Activated T-helper 1 cell treated with anti-CD3 and anti-CD28 coated beads, Interleukin-12 subunit alpha, Interleukin-12 subunit beta, Interleukin-2, Interleukin-4 antibody, amounts not matched to agents 30 ng/mL and 10 ng/mL and 1 ng/mL, durations not matched to agents 14 hours and 24 hours and 36 hours (primary cell): ENCODE measurements at places on chromosomes 16 and 17. TPM values are rescaled to one million over a fixed set of nuclear protein-coding genes. Genes with fewer than 3 reads are reported as not detected.

- no peak for DNase-seq
These were observed 2.8 kb downstream of the PKMYT1 start for GRCh38 chr16:2977440-2977839.

- no peak for DNase-seq
These were observed 974 bp downstream of the GALR2 start for GRCh38 chr17:76075364-76076145.

DNA sequence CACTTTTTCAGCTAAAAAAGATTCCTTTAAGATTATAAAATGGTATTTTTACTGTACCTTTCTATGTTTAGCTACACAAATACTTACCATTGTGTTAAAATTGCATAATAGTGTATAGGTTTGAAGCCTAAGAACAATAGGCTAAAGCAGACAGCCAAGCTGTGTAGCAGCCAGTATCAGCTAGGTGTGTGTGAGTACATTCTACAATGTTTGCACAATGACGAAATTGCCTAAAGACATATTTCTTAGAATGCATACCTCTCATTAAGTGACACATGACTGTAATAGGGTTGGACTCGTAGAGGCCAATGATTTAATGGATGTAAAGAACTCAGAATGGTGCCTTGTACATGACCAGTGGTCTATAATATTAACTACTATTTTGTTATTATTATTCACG, 1.9 kb upstream of the MT1B start:
- DNase-seq, result no peak

- DNase-seq, result no peak
These were observed 38.2 kb downstream of the TK2 start for GRCh38 chr16:66511602-66512271.

GRCh38 chr16:19137201-19138128, 23.7 kb downstream of the ITPRIPL2 start:
- DNase-seq, result no peak

DNA sequence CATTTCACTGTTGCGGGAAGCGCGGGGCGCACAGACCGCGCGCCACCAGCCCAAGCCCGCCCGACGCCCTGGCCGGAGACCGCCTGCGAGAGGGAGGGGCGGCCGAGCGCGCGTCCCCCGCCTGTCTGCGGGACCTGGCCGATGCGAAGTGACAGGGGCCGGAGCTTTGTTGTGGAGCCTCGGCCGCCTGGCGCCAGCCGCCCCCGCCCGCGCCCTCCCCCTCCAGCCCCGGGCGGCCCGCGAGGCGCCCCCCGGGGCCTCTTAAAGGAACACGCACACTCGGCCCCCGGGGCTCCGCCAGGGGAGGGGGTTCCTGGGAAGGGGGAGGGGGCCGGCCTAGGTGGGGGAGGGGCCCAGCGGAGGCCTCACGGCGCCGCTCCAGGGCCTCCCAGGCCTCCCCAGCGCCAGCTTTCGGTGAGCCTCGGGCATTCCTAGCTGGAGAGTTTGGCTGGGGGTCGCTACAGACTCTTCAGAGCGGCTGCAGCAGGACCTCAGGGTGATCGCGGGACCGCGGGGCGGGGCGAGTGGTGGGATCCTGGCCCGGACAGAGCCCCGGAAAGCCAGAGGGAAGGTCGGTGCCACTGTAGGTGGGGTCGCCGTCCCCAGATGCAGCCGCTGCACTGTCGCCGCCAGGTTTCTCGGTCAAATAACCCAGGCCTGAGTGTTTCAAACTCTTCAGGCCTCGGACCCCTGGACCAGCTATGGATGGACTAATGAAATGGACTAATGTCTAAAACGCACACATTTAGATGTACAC, 2.4 kb upstream of the TBX2 start:
- DNase-seq, result no peak

- DNase-seq, result no peak
These were observed 677 bp downstream of the SLC13A2 start for GRCh38 chr17:28474111-28474531.

GRCh38 chr16:29925105-29925756, 795 bp downstream of the KCTD13 start:
- no peak for DNase-seq

DNA sequence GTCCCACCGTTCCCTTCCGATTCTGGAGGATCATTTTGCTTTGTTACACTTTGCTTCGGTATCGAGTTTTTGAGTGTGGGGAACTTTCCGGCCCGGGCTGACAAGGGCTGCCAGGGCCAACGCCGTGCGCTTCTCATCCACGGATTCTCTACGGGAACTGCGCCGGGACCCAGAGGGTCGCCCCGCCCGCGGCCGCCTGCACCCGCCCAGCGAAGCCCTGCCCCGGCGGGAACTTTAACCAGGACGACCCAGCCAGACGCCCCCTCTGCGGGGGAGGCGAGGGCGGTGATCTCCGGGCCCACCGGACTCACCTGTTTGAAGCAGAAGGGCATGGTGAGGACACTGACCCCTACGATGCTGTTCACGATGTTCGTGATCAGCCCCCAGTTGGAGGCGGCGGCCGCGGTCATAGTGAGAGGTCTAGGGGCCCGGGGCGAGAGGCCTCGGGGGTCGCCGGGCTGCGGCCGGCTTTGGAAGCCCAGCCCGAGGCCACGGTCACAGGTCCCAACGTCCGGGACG, 536 bp downstream of the SLC38A10 start:
- DNase-seq, result peak; percentile 30

DNA sequence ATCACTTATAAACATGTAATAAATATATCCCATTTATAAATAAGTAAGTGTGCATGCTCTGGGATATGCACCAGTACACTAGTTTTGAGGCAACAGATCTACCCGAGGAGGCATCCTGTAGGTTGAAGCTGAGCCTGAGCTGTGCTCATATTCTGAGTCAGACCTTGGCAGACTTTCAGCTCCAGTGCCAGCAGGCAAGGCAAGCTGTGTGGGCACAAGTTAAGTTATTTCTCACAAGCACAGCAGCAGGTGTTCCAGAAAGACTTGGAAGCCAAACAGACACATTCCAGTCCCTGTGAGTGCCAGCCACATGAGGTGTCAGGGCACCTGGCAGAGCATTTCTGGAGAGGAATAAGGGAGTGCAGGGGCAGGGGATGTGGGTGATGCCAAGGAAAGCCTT, 1.3 kb upstream of the CLEC19A start:
- no peak for DNase-seq

DNA sequence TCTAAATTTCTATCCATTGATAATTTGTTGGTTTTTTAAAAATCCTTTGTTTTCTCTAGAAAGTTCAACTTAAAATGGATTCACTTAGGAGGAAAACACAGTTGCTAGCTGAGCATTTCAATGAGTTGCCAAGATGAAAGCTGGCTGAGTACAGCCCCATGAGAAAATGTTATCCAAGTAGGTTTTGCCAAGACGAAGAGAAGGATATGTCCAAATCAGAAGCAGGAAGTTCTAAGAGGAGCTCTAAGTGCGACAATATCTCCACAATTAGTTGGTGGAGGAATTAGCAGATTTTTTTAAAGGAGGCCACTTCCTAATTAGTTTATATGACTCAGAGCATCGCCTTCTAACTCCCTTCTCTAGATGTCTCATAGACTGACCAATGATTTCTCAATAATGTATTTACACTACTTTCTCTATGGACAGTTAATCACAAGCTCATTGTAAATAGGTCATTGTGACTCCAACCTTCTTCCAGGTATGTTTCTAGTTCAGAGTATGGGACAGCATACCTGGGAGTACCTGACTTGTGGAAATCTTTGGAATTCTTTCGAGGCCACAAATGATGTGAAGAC, 873.3 kb upstream of the SOX9 start:
- no peak for DNase-seq

DNA sequence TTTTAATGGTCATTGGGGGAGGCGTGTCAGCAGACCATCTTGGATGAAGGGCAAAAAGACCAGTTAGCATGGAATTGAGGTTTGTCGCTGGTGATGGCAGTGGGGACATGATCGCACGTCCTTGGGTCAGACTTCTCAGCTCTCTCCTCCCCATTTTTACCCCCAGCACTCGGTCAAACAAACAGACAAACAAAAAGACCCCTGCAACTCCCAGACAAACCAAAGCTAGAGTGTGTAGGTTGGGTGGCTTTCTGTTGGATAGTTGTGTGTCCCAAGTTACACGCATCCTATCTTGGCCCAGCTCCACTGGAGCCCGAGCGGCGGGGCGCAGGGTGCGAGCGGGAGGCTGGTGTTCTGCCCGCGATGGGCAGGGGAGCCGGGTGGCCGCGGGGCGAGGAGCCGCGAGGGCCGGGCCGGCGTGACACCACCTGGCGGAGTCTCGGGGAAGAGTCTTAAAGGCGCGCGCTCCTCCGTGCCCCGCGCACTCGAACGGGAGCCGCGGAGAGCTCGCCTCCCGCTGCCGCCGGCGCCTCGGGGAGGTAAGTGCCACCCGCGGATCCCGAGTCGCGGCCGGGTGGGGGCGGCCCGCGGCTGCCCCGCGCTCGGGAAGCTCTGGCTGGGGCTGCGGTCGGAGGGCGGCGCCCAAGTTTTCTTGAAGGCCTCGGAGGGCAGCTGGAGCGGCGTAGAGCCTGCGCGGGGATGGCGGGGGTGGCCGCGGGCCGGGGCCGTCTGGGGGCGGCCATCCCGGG, 18.5 kb upstream of the NTN1 start:
- DNase-seq, result no peak

GRCh38 chr17:57750895-57751294, 5.8 kb upstream of the CCDC182 start:
- DNase-seq, result no peak

- DNase-seq, result no peak
These were observed 125.2 kb downstream of the CDH11 start for GRCh38 chr16:64996641-64997040.

- no peak for DNase-seq
These were observed 25.5 kb downstream of the C17orf58 start for GRCh38 chr17:67970783-67971182.

DNA sequence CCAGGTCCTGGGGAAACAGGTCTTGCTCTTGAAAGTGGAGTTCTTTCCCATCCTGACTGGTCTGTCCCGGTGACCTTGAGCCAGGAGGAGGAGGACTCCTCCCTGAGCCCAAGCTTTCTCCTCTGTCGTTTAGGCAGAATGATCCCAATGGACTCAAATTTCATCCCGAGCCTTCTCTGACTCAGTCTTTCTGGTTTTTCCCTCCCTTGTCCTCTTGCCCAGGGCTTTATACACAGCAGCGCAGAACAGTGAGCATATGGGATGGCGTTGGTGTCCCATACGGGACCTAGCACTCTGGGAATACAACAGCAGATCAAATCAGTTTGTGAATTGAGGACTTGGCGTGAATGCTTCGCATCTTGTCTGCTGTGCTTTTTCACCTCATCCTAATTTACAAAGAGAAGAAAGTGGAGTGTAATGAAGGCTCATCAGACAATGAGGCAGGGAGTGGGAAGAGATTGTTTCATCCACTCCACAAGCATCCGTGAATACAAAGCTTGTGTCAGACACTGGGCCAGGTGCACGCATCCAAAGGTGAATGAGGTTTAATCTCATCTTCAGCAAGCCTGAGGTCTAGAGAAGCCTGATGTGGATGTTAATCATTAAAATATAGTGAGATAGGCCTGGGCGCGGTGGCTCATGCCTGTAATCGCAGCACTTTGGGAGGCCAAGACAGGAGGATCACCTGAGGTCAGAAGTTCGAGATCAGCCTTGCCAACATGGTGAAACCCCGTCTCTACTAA, 1.1 kb upstream of the XYLT1 start:
- DNase-seq, result no peak

DNA sequence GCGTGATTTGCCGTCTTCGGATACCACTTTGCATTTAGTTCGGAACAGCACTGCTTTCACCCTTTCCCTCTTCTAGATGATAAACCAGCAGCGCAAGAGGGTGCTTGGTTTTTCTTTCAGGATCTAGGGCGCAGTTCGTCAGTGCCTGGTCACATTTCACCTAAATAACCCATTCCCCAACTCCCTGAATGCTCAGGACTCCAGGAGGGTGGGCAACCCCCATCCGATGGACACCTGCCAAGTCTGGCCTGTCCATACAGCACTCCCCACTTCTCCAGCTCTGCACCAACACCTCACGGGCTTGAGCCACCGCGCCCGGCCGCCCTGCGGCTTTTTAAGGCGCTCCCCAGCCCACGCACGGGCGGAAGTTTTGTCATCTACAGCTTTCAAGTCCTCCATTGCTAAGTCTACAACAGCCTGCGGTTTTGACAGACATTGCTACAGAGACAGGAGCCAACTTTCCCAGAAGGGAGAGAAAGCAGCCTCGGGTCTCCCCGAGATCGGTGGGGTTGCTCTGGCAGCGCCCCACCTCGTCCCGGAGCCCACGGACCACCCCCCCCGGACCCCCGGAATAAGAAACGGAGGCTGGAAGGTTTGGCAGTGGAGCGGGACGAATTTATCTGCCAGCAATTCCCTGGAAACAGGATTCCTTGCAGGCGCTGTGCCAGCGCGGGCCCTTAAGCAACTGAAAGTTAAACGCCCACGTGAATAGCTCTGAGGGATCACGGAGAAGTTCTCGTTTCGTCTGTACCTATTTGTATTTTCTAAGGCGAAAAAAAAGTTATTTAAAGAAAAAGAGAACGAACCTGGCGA, 38.6 kb upstream of the SLFN13 start:
- peak; percentile 71 for DNase-seq

- DNase-seq, result no peak
These were observed 101.8 kb downstream of the MYH11 start for GRCh38 chr16:15754821-15755534.

ADAP2 gene
- total RNA-seq, result 0.75 and 1.1 TPM in 2 replicates

KRTAP4-9 gene
- total RNA-seq, result not detected in 2 replicates

PRR15L gene
- not detected in 2 replicates for total RNA-seq

MPO gene
- total RNA-seq, result not detected in 2 replicates

TSNAXIP1 gene
- 0.52 and 0.83 TPM in 2 replicates for total RNA-seq

NKD1 gene
- total RNA-seq, result 1.1 and 1.4 TPM in 2 replicates
